Activated CD4-positive, alpha-beta T cell treated with anti-CD3 and anti-CD28 coated beads, Interleukin-2, amount 10 ng/mL, durations not matched to agents 24 days and 14 days (primary cell): ENCODE measurements at places on chromosomes 6 and 20. TPM values are rescaled to one million over a fixed set of nuclear protein-coding genes. Genes with fewer than 3 reads are reported as not detected.
A peak's percentile ranks its signal among the peaks of the same experiment; 100 is the strongest.

Gene C20orf144
- 0.16 and 0.26 TPM in 2 replicates for total RNA-seq

Gene DCDC2
- not detected in 2 replicates for total RNA-seq

DNA sequence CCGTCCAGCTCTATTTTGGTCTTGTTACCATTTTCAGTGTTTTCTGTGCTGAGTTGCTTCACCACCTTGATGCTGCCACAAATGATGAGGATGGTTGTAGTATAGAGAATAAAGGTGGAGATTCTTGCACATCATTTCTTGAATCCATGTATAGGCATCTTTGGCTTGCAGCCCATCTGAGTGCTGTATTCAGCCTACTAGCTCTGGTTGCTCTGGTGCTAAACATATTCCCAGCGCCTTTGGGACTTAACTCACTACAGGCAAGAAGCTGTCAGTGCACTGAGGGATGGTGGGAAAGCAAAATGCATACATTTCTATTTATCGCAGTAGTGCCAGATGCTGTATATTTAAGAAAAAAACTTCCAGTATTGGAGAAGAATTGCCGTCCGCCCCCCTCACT lies 86.0 kb downstream of the CARMIL1 start:
- no peaks in the 10 kb centered on the region for H3K27me3 ChIP-seq
- no peaks in the 10 kb centered on the region for H3K36me3 ChIP-seq
- no peak for DNase-seq
- no peak overlapping the region for H3K4me3 ChIP-seq
- H3K4me1 ChIP-seq = peaks cover 40% of the 10 kb centered on the region

DNA sequence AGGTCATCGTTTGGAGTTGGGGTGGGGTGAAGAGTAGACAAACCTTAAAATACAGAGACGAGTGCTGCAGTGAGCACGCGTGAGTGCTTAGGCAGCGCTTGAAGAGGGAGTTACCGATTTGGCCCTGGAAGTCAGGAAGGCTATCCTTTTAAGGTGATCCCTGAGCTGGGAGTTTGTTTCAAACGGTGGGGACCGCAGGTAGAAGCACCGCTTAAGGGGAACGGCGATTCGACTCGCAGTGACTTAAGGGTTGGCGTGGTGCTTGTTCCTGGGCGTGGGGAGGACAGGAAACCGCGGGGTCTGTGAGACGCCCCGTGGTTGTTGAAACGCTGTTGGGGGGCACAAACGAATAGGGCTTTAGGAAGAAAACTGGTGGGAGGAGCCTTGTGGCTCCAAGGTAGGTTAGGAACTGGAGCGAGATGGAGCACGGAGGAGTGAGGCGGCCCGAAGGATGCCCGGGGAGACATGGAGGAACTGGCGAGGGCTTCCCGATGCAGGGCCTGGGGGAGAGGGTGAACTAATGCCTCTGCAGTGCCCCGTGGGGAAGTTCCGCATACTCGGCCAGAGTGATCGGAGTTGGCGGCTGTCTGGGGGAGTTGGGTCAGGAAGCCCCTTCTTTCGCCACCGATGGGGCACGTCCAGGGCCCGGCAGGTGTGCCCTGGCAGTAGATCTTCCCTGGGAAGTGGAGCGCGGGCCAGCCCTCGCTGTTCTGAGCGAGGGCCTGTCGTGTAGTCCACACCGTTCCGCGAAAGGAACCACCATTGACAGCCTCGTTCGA lies 1.3 kb upstream of the CDYL start:
- peaks cover 35% of the 10 kb centered on the region for H3K27me3 ChIP-seq
- peak; percentile 69 for DNase-seq
- H3K36me3 ChIP-seq = peaks cover 9% of the 10 kb centered on the region
- H3K4me1 ChIP-seq = peaks cover 34% of the 10 kb centered on the region
- H3K4me3 ChIP-seq = peak overlapping the region; percentile 83

GRCh38 chr6:144477856-144478255 lies 192.7 kb downstream of the UTRN start:
- H3K4me1 ChIP-seq = peaks cover 15% of the 10 kb centered on the region
- H3K27ac ChIP-seq = no peak overlapping the region
- DNase-seq = no peak
- H3K27me3 ChIP-seq = no peaks in the 10 kb centered on the region

DNA sequence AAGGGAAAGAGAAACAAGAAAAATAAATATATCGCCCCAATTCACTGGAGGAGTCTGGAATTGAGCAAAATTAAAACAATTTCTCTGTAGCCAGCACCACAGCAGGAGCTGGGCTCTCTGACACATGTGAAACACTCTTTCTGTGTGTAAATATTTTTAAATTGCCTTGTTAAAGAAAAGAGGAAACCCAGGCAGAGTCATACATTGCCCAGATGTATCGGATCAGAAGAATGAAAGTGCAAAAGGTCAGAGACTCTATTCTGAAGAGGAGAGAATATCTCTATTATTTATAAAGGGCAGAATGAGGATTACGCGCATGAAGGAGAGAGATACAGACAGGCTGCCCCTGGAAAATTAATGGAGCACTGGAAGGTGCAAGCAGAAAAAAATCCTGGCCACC lies 127.0 kb upstream of the MAN1A1 start:
- H3K27ac ChIP-seq = no peak overlapping the region
- no peak for DNase-seq
- H3K36me3 ChIP-seq = no peaks in the 10 kb centered on the region
- peaks cover 27% of the 10 kb centered on the region for H3K27me3 ChIP-seq
- H3K4me3 ChIP-seq = no peak overlapping the region
